ENCODE measurements at places on chromosomes 3 and 15.

DNA sequence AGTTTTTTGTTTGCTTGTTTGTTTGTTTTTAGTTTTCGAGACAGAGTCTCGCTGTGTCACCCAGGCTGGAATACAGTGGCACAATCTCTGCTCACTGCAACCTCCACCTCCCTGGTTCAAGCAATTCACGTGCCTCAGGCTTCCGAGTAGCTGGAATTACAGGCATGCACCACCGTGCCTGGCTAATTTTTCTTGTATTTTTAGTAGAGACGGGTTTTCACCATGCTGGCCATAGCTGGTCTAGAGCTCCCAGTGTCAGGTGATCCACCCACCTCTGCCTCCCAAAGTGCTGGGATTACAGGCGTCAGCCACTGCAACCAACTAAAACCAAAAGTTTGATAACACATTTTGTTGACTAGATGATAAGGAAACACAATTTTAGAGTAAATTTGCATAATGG is 372.7 kb downstream of the FGF12 start:
- no peak for DNase-seq

DNA sequence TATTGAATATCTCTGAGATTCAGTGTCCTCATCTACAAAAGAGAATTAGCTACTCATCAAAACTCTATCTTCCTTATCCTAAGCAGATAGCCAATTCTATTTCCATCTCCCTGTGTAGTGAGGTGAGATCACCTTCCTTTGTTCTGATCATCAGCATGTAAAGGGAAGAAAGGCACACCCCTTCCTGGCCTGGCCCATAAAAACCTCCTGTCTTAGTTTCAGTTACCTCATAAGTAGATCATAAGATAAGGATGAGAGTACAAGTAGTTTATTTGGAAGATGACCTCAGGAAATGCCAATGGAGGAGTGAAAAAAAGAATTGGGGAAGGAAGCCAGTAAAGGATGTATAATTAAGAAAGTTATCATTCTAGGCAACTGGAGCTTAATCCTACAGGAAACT is 114.5 kb upstream of the GADL1 start:
- no peak for DNase-seq

GRCh38 chr15:82923744-82924143 is 28.8 kb downstream of the HOMER2 start:
- DNase-seq: no peak

GRCh38 chr15:80750575-80750974 is 28.6 kb upstream of the CEMIP start:
- DNase-seq: no peak

GRCh38 chr3:158471639-158472294 is 99.2 kb upstream of the MLF1 start:
- no peak for DNase-seq

DNA sequence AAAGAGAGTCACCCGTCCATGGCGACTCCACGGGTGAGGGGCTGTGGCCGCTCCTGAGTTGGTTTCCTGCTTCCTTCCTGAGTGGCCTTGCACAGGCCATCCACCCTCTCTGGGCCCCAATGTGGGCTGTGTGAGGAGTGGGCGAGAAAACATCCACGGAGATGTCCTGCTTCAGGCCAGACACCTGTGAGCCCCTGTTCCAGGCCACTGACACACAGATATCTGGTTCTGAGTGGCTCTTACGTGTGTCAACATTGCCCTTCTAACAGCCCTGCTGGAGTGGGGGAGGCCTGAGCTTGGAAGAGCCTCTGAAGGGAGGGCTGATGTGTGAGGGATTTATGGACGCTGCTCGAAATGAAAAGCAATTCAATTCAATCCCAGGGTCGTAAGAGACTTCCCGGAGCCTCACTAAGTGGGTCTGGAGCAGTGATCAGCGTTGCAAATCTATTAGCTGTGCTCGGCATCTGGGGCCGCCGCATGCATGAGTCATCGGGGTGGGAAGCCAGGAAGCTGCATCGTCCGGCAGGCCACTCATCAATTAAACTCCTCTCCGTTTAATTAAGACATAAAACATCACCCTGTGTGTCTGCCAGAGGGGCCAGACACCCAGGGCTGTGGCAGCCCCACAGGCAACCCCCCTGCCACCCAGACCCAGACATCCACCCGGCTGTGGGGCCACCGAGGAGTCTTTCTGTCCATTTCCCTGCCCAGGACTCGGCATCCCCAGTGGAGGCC is 20.0 kb upstream of the PRR23E start:
- no peak for DNase-seq

DNA sequence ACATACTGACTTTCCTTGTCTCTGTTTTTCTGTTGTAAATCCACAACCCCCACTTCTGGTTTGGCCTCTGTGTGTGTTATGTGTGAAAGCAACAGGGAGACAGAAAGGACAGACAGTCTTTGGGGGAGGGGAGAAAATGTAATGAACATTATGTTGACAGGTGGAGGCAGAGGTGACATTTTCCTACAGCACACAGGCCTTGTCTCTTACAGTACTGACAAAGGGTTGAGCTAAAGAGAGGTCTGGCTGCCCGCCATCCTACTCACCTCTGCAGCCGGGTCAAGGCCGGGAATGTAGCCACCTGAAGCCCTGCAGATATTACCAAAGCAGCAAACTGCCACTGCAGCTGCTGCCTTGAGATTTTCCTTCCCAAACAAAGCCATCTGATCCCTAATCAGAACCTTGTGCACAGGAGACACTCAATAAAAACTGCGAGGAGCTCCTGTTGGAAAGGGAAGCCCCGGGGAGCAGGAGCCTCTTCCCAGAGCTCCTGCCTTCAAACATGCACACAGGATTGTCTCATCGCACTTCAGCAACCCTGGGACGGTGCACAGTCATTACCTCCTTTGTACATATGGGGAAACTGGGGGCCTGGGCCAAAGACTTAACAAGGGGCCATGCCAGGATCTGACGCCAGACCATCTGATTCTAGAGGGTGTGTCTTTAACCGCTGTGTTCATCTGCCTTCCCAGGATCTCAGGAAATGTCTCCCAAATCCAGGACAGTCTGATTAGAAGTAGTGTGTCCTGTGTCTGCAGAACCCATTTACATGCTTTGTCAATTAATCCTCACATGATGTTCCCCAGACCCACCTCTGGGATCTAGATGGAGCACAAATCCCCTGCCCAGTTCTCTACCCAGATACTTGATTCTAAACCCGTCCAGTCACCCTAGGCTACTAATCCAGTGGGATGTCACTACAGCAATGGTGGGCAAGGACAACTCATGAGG is 14.2 kb downstream of the MYO5C start:
- no peak for DNase-seq

- DNase-seq: no peak
Measured at GRCh38 chr3:138443091-138443490, 8.7 kb downstream of the ESYT3 start.

Data from activated CD4-positive, alpha-beta T cell treated with anti-CD3 and anti-CD28 coated beads for 4 hours (primary cell).